ENCODE measurements at places on chromosomes 7 and 10. TPM values are rescaled to one million over a fixed set of nuclear protein-coding genes. Genes with fewer than 3 reads are reported as not detected.

DNA sequence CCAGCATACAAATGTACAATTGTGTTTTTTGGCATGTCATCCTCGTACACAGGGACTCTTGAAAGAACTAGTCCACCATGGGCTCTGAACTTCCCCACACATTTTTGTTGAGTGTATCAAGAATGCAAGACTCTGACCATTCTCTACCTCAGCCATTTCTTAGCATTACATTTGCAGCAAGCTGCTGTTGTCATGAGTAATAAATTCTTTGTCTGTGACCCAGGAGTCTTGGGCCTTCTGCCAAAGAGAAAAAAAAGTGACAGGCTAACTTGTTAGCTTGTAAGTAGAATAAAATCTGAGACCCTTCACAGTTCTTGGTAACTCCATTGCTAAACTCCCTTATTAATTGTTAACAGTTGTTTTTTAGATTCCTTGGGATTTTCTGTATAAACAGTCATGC is 542.3 kb upstream of the MBL2 start:
- H3K36me3 ChIP-seq, result no peaks in the 10 kb centered on the region
- no peak overlapping the region for H3K4me3 ChIP-seq
- H3K4me1 ChIP-seq, result no peaks in the 10 kb centered on the region
- no peak overlapping the region for H3K27ac ChIP-seq

- no peak overlapping the region for H3K27ac ChIP-seq
- H3K36me3 ChIP-seq, result no peaks in the 10 kb centered on the region
- H3K27me3 ChIP-seq, result no peaks in the 10 kb centered on the region
- peaks cover 23% of the 10 kb centered on the region for H3K4me1 ChIP-seq
Measured at GRCh38 chr10:60532696-60533468, 143.2 kb upstream of the ANK3 start.

DNA sequence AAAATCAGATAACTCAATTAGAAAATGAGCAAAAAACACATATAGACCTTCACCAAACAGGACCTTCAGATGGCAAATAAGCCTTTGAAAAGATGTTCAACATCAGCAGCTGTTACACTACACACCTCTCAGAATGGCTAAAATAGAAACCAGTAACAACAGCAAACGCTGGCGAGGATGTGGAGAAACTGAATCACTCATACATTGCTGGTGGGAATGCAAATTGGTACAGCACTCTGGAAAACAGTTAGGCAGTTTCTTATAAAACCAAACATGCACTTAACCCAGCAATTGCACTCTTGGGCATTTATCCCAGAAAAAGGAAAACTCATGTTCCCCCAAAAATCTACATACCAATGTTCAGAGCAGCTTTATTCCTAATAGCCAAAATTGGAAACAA is 37.7 kb upstream of the SMARCD3 start:
- no peaks in the 10 kb centered on the region for H3K36me3 ChIP-seq
- no peak overlapping the region for H3K4me3 ChIP-seq
- DNase-seq, result no peak

DNA sequence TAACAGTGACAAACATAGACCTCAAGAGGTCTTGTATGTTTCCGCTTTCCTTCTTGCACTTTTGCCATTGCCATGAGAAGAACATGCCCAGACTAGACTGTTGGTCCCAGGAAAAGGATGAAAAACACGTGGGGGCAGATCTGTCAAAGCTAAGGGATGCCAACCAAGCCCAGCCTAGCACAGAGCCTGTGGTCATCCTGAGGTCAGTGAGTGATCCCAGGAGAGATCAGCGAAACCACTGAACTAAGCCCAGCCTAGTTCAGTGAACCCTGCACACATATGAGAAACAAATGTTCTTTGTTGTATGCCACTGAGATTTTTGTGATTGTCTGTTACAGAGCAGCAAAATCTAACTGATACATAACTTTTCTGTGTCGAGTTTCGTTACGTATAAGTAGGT is 718.8 kb downstream of the MAGI2 start:
- H3K4me1 ChIP-seq, result no peaks in the 10 kb centered on the region
- no peak overlapping the region for H3K4me3 ChIP-seq
- no peaks in the 10 kb centered on the region for H3K27me3 ChIP-seq
- no peak overlapping the region for H3K27ac ChIP-seq

Gene ZCWPW1
- total RNA-seq, result 4.5 TPM

- peaks cover 4% of the 10 kb centered on the region for H3K4me1 ChIP-seq
- H3K4me3 ChIP-seq, result no peak overlapping the region
- no peak overlapping the region for H3K27ac ChIP-seq
- no peak for DNase-seq
- H3K27me3 ChIP-seq, result no peaks in the 10 kb centered on the region
Measured at GRCh38 chr7:137747359-137748031, 99.3 kb downstream of the DGKI start.

Data from thyroid gland (tissue), 4 donors.